ENCODE measurements at places on chromosomes 4 and X.

GRCh38 chr4:157170321-157170720 is 50.2 kb upstream of the GRIA2 start:
- no peak for DNase-seq

GRCh38 chr4:43993196-43993902 is 455.3 kb downstream of the KCTD8 start:
- no peak for DNase-seq

GRCh38 chrX:96906741-96907140 is 23.0 kb downstream of the RPA4 start:
- DNase-seq, result no peak

DNA sequence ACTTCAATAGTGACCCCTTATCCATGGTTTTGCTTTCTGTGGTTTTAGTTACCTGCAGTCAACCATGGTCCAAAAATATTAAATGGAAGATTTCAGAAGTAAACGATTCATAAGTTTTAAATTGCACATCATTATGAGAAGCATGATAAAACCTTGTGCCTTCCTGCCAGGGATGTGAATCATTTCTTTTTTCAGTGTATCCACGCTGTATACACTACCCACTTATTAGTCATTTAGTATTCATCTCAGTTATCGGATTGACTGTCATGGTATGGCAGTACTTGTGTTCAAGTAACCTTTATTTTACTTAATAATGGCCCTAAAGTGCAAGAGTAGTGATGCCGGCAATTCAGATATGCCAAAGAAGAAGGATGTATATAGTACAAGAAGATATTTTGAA is 37.7 kb upstream of the TASL start:
- DNase-seq, result no peak

- no peak for DNase-seq
Observed at GRCh38 chrX:57901466-57901865, 8.8 kb downstream of the ZXDA start.

DNA sequence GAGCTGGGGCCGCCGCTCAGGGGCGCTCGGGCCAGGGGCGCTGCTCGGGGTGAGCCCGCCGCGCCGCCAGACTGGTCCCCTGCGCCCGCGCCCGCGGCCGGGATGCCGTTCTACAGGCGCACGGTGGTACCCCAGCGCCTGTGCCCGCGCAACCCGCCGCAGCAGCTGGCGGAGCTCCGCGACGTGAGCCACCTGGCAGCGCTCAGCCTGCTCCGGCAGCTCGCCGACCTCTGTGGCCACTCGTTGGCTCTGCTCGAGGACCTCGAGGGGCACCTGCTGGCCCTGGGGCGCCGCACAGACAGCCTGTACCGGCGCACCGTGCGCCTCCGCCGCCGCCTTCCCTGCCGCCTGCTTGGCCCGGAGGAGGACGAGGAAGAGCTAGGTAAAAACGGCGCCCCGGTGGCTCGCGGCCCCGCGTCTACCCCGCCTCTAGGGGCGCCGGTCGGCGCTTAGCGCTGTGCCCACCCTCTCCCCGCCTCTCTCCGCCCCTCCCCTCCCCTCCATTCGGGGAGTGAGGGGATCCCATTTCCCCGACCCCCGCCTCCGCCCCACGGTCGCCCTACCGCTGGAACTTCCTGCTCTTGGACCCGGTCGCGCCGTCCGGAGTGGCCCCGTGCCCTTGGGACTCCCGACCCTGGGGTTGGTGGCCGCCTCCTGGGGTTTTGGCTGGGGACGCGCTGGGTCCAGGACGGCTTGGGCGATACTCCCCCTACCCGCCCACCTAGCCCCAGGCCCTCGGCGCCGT is 513 bp downstream of the NHSL2 start:
- DNase-seq, result no peak

DNA sequence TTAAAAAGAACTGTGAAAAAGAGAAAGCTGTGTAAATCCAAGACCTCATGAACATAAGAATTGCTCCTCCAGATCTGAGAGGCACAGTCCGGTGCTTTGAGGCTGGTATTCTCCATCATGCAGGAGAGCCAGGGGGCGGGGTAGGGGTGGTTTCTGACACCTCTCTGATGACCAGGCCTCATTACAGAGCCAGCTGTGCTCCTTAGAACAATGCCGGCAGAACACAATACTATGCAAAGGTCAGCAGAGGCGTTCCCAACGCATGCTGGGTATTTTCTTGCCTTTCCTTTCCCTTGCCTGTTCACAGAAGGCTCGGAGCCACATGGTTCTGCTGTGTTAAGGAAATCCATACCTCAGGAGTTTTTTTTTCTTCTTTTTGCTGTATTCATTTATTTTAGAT is 91.2 kb upstream of the SOD3 start:
- DNase-seq, result no peak

GRCh38 chrX:53056292-53056691 is 7.7 kb downstream of the GPR173 start:
- no peak for DNase-seq
